Retinal pigment epithelial cell (primary cell): ENCODE measurements at places on chromosomes 7 and 10.

DNA sequence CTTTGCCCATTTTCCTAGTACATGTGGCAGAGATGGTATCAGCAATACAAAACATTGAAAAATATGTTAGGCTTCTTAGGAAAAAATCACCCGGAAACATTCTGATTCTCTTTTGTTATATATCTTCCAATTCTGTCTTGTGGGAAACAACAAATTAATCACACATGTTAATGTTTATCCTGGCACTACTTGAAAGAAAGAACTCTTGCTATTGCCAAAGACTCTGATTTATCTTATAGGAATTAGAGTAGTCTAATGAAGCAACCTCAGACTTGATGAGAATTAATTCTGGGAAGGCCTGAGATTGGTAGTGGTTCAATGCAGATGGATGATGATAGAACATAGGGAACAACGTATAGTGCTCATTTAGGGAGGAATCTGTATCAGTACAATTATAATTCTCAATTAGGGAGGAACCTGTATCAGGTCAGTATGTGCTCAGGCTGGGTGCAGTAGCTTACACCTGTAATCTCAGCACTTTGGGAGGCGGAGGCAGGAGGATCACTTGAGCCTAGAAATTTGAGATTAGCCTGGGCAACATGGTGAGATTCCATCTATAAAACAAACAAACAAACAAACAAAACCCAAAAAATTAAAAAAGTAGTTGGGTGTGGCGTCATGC, 50.7 kb downstream of the TAS2R16 start:
- DNase-seq, result no peak

DNA sequence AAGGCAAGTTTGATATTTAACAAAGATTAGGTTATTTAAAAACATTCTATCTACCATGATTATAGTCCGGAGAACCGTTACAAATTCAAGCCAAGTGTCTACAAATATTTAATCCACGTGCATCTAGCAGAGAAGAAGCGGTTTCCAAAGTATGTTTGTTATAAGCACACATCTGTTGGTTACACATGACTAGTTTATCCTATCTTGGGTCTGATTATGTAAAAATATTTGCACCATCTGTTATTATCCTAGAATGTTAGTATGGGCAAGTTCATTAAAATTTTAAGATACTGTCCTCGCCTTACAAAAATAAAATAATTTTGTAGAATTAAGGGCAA, 289.2 kb upstream of the VSTM2A start:
- DNase-seq, result no peak

DNA sequence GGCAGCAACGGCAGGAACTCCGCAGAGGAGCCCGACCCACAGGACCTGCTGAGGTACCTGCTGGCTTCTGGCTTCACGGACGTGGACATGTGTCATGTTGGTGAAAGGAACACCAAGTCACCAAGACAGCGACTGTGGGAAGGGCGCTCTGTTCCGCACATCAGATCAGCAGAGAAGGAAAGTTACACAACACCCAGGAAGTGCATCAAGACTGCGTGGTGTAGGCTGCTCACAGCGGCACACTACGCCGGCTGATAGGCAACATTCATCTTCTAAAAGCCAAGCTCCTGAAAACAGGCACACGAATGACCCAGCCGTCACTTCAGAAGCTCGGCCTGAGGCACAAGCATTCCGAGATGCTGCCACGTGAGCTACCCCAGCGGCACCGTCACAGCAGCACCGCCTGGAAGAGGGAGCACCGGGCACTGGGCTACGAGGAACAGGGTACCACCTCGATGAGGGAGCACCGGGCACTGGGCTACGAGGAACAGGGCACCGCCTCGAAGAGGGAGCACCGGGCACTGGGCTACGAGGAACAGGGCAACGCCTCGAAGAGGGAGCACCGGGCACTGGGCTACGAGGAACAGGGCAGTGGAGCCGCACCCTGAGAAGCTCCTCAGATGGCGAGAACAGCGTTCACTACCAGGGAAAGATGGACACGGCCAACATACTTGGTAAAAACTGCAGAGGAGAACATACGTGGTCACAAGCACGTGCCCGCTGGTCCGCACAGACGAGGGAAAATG, 86.7 kb downstream of the MAD1L1 start:
- no peak for DNase-seq

GRCh38 chr7:1847260-1848001, 177.4 kb downstream of the ELFN1 start:
- no peak for DNase-seq

- no peak for DNase-seq
Observed at GRCh38 chr10:21352886-21353285, 172.6 kb downstream of the SKIDA1 start.
